Sigmoid colon (tissue), 7 donors: ENCODE measurements at places on chromosomes 16 and 17. TPM values are rescaled to one million over a fixed set of nuclear protein-coding genes. Genes with fewer than 3 reads are reported as not detected.

GRCh38 chr17:63193827-63194226, 227.8 kb downstream of the TANC2 start:
- peaks cover 15% of the 10 kb centered on the region for H3K36me3 ChIP-seq
- H3K4me3 ChIP-seq = no peak overlapping the region
- DNase-seq = no peak
- no peaks in the 10 kb centered on the region for H3K4me1 ChIP-seq
- H3K27me3 ChIP-seq = no peaks in the 10 kb centered on the region

- H3K27me3 ChIP-seq = no peaks in the 10 kb centered on the region
- no peak for DNase-seq
- H3K27ac ChIP-seq = no peak overlapping the region
- peaks cover 46% of the 10 kb centered on the region for H3K4me1 ChIP-seq
- peaks cover 41% of the 10 kb centered on the region for H3K36me3 ChIP-seq
These were observed 5.6 kb downstream of the FBRS start for GRCh38 chr16:30663820-30664219.

DNA sequence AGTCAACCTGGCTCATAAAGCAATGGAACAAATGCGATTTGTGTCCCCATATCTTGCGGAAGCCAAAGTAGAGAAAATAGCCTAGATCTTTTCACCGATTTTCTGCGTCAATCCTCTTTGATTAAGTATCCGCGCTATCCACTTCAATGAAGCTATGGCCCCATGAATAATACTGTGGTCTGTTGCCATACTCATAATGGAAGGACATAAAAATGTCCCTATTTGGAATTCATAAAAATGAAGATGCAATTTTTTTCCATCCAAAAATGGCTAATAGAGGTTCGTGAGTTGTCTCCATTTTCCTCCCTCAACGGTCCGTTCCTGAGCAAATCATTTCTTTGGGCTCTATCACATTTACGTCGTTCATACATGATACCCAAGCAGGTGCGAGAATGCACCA, 25.4 kb upstream of the ADCY9 start:
- H3K36me3 ChIP-seq = no peaks in the 10 kb centered on the region
- no peak for DNase-seq
- H3K4me3 ChIP-seq = no peak overlapping the region
- H3K27ac ChIP-seq = no peak overlapping the region
- H3K27me3 ChIP-seq = no peaks in the 10 kb centered on the region

- H3K36me3 ChIP-seq = no peaks in the 10 kb centered on the region
- H3K4me1 ChIP-seq = no peaks in the 10 kb centered on the region
- H3K4me3 ChIP-seq = no peak overlapping the region
- no peak for DNase-seq
- H3K27ac ChIP-seq = no peak overlapping the region
These were observed 8.2 kb upstream of the KCNH6 start for GRCh38 chr17:63514974-63515373.

DNA sequence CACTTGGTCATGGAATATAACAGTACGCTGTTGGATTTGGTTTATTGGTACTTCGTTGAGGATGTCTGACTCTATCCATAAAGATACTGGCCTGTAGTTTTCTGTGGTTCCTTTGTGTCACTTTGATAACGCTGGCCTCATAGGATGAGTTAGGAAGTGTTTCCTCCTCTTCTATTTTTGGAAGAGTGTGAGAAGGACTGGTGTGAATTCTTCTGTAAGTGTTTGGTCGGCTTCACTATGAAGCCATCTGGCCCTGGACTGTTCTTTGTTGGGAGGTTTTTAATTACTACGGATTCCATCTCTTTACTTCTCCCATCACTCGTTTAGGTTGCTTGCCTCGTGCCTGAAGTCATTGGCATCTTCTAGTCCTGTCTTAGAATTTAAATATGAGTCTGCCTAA, 117.3 kb downstream of the OR1D5 start:
- H3K4me3 ChIP-seq = no peak overlapping the region
- no peaks in the 10 kb centered on the region for H3K4me1 ChIP-seq
- DNase-seq = no peak

GRCh38 chr17:34442387-34443111, 79.5 kb upstream of the CCL1 start:
- DNase-seq = no peak
- H3K27me3 ChIP-seq = no peaks in the 10 kb centered on the region
- no peaks in the 10 kb centered on the region for H3K4me1 ChIP-seq
- H3K36me3 ChIP-seq = no peaks in the 10 kb centered on the region

DNA sequence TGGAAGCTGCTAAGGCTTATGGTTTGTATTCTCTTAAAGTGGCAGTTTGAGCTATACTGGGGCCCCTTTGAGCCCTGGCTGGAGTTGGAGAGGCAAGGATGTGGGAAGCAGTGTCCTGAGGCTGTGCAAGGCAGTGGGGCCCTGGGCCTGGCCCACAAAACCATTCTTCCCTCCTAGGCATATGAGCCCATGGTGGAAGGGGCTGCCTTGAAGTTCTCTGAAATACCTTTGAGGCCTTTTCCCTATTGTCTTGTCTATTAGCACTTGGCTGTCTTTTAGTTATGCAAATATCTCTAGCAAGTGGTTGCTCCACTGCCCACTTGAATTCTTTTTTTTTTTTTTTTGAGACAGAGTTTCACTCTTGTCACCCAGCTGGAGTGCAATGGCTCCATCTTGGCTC, 119.2 kb downstream of the PCTP start:
- no peak overlapping the region for H3K4me3 ChIP-seq
- H3K27ac ChIP-seq = no peak overlapping the region
- H3K4me1 ChIP-seq = no peaks in the 10 kb centered on the region
- no peaks in the 10 kb centered on the region for H3K27me3 ChIP-seq
- DNase-seq = no peak
- no peaks in the 10 kb centered on the region for H3K36me3 ChIP-seq

DNA sequence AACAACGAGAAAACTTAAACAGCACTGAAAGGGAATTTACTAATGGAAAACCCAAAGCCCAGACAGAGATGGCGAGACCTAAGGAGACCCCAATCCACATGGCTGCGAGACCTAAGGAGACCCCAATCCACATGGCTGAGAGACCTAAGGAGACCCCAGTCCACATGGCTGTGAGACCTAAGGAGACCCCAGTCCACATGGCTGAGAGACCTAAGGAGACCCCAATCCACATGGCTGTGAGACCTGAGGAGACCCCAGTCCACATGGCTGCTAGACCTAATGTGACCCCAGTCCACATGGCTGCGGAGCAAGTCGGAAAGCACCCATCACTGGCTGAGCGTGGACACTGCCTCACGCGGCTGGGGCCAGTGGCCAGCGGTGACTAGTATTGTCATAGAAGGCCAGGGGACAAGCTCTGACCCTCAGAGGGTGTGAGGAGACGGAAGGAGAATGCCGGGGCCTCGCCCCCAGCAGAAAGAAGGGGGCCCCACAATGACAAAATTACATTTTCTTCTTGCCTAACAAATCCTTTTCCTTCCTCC, 241.8 kb downstream of the C16orf95 start:
- DNase-seq = peak; percentile 19
- H3K36me3 ChIP-seq = no peaks in the 10 kb centered on the region
- H3K27me3 ChIP-seq = no peaks in the 10 kb centered on the region
- no peak overlapping the region for H3K4me3 ChIP-seq

GRCh38 chr17:31738996-31739699, 119.9 kb downstream of the COPRS start:
- no peak overlapping the region for H3K4me3 ChIP-seq
- no peak for DNase-seq
- no peaks in the 10 kb centered on the region for H3K36me3 ChIP-seq
- peak overlapping the region; percentile 78 for H3K27ac ChIP-seq
- peaks cover 71% of the 10 kb centered on the region for H3K4me1 ChIP-seq

- no peaks in the 10 kb centered on the region for H3K4me1 ChIP-seq
- no peaks in the 10 kb centered on the region for H3K36me3 ChIP-seq
- H3K4me3 ChIP-seq = no peak overlapping the region
- no peaks in the 10 kb centered on the region for H3K27me3 ChIP-seq
- no peak overlapping the region for H3K27ac ChIP-seq
These were observed 114.7 kb downstream of the BCAS3 start for GRCh38 chr17:60792250-60792898.

GRCh38 chr17:78362671-78363070, 2.8 kb upstream of the SOCS3 start:
- no peaks in the 10 kb centered on the region for H3K27me3 ChIP-seq
- no peaks in the 10 kb centered on the region for H3K4me1 ChIP-seq
- H3K27ac ChIP-seq = no peak overlapping the region
- no peak overlapping the region for H3K4me3 ChIP-seq
- no peak for DNase-seq

- H3K27ac ChIP-seq = no peak overlapping the region
- H3K4me1 ChIP-seq = no peaks in the 10 kb centered on the region
- no peaks in the 10 kb centered on the region for H3K27me3 ChIP-seq
- DNase-seq = no peak
- H3K36me3 ChIP-seq = no peaks in the 10 kb centered on the region
These were observed 2339.5 kb downstream of the TP53TG3F start for GRCh38 chr16:35798885-35799426.

GRCh38 chr16:4244254-4245076, 2.6 kb upstream of the SRL start:
- DNase-seq = no peak
- no peaks in the 10 kb centered on the region for H3K36me3 ChIP-seq
- no peaks in the 10 kb centered on the region for H3K4me1 ChIP-seq
- H3K27me3 ChIP-seq = no peaks in the 10 kb centered on the region
- H3K4me3 ChIP-seq = no peak overlapping the region
- H3K27ac ChIP-seq = no peak overlapping the region

- DNase-seq = no peak
- peak overlapping the region; percentile 95 for H3K4me3 ChIP-seq
- no peaks in the 10 kb centered on the region for H3K27me3 ChIP-seq
- peaks cover 6% of the 10 kb centered on the region for H3K4me1 ChIP-seq
- peaks cover 6% of the 10 kb centered on the region for H3K36me3 ChIP-seq
- peak overlapping the region; percentile 97 for H3K27ac ChIP-seq
These were observed 2.6 kb downstream of the AXIN2 start for GRCh38 chr17:65558683-65559460.

The RNF43 gene
- not detected for total RNA-seq

The NPIPB9 gene
- 1.8 TPM for total RNA-seq

The TBC1D3L gene
- 10.4 TPM for total RNA-seq

The ASPHD1 gene
- total RNA-seq = 0.95 TPM
